Activated CD8-positive, alpha-beta memory T cell treated with anti-CD3 and anti-CD28 coated beads, Interleukin-2, amount 50 U/mL, for 48 hours (primary cell): ENCODE measurements at places on chromosomes 5 and 9.

GRCh38 chr5:10432059-10433008, 9.3 kb upstream of the ROPN1L start:
- DNase-seq, result no peak

DNA sequence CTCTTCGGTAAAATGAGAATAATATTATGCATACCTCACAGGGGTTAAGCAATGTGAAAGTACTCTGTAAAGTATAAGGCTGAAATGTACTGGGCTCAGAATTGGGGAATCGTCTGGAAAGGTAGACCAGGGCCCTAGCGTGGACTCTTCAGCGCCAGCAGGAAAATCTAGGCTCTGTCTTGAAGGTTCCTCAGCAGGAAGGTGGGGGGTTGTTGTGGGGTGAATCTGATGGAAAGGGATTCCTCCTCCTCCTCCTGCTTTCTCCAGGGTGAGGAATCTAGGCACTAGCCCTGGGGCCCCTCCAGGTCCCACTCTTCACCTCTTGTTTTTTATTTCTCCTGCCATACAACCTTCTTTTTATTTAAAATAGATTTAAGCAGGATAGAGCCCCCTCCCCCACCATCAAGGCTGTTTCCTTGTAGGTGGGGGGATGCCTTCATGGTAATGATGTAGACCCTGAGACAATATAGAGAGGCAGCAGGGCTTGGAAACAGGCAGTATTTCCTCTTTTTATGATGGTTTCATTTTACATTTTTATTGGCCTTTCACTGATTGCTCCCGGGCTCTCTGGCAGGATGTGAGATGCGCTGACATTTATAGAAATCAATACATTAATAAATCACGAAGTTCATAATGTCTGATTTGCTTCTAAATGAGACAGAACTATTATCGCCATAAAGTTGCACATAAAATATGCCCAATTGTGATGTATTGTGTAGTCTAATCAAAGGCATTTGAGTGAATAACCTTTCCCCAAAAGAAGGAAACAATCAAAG, 78.9 kb upstream of the GABRP start:
- no peak for DNase-seq

DNA sequence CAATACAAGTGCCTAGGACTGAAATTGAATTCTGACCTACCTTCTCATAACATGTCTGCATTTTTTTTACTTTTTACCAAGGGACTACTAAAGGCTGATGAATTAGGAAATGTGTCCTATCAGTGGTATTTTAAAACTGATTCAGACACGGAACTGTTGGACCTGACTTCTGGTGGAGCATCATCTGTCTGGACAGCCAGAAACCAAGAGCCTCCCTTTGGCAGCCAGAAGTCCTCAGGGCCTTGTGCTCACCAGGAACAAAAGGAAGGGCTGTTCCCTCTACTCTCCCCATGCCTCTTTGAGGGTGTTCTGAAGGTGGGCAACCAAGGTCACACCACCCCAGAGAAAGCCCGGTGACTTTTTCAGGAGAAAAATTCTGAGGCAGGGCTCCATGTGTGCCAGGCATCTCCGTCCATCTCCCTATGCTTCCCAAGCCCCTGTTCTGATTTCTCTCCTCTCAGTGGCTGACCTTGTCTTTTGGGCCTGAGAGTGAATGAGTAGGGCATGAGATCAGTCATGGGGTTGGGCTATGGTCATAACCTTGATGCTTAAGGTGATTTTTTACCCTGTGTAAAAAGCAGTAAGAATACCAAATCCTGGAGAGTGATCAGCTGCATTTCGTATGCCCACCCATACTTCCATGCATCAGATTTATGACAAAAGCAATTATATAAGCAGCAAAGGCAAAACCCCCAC, 143.7 kb downstream of the SCAMP1 start:
- DNase-seq, result no peak

- no peak for DNase-seq
Measured at GRCh38 chr9:5863092-5863746, 27.5 kb upstream of the MLANA start.
